Stimulated activated CD8-positive, alpha-beta memory T cell treated with anti-CD3 and anti-CD28 coated beads, Interleukin-7, amount 100 ng/mL, for 4 hours (primary cell): ENCODE measurements at places on chromosomes 7 and 10.

DNA sequence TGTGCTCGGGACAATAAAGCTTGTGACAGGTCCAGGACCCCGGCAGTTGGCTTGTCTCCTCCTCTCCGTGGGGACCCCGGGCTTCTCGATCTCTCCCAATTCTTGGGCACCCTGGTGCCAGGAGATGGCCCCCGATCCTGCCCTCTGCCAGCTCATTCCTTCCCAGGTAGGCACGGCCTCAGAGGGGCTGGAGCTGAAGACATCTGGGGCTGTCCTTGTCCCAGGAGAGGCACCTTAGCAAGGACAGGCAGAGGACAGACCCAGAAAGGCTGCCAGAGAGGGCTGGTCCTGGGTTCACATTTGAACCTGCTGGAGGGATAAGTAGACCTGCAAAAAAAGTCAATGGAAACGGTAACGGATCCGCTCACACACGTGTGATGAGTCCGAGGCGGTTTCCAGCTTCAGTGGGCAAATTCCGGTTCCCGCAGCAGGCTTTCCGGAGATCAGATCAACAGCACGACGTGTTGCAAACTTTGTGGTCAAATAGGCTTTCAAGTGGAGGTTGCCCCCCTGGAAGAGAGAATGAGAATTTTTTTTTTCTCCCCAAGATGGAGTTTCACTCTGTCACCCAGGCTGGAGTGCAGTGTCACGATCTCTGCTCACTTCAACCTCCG lies 47.7 kb upstream of the GTF2IRD1 start:
- DNase-seq: no peak

GRCh38 chr7:69622960-69623359 lies 24.7 kb downstream of the AUTS2 start:
- DNase-seq: no peak

- no peak for DNase-seq
Observed at GRCh38 chr7:16040346-16040745, 353.9 kb upstream of the MEOX2 start.

- no peak for DNase-seq
Observed at GRCh38 chr7:22250390-22250789, 106.6 kb downstream of the RAPGEF5 start.

DNA sequence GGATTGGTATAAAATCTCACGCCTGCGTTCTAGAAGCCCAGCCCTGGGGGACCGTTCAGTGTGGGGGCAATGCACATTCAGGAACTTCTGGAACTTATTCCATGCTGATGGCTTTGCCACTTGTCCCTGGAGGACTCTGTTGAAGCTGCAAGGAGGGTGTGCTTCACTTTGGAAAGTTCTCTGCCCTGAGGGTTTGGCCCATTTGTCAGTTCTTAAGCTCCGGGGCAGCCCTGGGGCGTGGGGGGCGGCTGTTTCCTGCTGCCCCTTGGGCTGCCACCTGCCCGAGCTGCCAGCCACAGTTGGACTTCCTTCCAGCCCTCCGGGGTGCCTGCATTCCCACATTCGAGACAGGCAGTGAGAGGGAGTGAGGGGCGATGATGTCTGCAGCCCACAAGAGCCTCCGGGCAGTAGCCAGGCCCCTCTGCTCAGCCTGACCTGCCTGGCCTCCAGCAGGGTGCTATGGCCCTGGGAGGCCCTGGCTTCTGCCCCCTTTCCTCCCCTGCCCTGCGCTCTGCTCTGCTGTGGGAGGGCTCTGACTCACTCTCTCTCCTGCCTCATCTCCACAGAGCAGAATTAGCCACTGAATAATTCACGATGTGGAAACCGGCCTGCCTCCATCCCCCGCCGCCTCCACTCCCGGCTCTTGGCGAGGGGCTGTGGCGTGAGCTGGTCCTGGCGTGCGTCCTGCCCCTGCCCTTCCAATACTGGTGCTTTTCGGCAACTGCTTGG lies 1.9 kb downstream of the TTYH3 start:
- no peak for DNase-seq

- DNase-seq: no peak
Observed at GRCh38 chr10:60908031-60908430, 36.0 kb downstream of the RHOBTB1 start.

DNA sequence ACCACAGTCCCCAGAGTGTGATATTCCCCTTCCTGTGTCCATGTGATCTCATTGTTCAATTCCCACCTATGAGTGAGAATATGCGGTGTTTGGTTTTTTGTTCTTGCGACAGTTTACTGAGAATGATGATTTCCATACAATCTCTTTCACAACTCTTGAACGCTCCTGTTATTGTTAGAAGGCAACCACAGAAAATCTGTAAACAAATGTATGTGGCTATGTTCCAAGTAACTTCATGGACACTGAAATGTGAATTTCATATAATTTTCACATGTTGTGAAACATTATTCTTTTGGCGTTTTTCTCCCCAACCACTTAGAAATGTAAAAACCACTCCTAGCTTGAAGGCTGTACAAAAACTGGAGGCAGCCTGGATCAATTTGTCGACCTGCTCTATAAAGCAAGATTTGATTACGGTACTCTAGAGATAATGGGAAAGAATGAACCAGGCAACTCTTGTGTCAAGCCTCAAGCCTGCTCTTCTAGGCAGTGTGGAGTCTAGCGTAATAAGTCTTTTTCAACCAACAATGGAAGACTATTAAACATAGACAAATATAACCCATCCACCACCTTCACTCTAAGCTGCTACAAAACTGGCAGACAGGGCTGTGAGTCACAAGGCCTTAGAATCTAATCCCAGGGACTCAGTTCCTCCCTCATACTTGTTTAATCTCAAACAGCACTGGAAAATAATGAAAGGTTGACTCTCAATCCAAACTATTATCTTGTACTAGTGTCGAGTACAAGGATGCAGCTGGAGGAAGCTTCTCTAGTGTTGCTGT lies 22.7 kb downstream of the ARL3 start:
- DNase-seq: no peak

GRCh38 chr7:138816650-138817049 lies 18.7 kb upstream of the ATP6V0A4 start:
- no peak for DNase-seq

DNA sequence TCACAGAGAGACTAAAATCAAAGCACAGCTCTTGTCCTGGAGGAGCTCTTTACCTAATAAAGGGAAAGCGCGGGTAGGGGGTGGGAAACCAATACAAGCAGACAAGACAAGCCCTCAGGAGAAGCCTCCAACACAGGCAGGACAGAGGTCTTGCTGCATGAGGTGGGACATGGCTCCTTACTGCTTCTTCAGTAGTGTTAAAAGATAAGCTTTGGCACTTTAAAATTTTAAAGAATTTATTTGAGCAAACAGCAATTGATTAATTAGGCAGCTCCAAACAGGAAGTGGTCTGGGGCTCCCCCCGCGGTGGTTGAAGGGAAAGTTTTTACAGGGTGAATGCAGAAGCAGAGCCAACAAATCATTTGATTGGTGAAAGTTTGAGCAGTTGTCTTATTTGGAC lies 50.3 kb upstream of the MACC1 start:
- no peak for DNase-seq

DNA sequence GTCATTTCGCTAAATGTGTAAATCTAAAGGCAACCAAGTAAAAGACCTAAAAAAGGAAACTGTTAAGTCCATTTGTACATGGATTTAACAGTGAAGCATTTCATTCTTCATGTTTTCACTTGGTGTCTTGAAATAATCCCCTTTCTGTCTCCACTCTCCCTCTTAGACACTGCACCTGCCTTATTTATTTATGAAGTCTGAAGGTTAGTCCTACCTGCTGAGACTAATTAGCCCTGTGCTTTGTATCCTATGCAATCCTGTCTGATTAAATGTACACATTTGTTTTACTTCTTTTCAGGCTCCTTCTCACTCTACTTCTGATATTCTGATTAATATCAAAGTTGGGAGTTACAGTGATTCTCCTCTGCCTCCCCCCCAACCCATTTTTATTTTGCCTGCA lies 1.9 kb upstream of the TCF7L2 start:
- DNase-seq: no peak

DNA sequence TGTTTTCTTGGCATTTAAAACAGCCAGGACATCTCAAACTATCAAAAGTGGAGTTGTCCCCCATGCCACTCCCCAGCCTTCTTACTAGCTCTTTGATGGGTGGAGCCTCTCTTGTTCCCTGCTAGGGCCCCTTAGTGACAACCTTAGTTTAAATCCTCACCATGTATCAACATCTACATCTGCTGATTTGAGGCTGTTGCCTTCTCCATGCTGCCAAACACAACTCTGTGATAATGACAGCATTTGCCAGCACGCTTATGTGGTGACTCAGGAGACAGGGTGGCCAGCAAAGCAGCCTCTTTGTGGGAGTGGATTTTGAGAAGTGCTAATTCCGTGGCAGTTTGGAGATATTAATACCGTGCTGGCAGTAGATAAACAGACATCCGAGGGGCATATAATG lies 145.4 kb downstream of the LRRC4 start:
- DNase-seq: no peak

GRCh38 chr10:21976739-21977138 lies 26.8 kb downstream of the DNAJC1 start:
- DNase-seq: no peak

- no peak for DNase-seq
Observed at GRCh38 chr10:130409331-130409730, 273.1 kb downstream of the GLRX3 start.

DNA sequence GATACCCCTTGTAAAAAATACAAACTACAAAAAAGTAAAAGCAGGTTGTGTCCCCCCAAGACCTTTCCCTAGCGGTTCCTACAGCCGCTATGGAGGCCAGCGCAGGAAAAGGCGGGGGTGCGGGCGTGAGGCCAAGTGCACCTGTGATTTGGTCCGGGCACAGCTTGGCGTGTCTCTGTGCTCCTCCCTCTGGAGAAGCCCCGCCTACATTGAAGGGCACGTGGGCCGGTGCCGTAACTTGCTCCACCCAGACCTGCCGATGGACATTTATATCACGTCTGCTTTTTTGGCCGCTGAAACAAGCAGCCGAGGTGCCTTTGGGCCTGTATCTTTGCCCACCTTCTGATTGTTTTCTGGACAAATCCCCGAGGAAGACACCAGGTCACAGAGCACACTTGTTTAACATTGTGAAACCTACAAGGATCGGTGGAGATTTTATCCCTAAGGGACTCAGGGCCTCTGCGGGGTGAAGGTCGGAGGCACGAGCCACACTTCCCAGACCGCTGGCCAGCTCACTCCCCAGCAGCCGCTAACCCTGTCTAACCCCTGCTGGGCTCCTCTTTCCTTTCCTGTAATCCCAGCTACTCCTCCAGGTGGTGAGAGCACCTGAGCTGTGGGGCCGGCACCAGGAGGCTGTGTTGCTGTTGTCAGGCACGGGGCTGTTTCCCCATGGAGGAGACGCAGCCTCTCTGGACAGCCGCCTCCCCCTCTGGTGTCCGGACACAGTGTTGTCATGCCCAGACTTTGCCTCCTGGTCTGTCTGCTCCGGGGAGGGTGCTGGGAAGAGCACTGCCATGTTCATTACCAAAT lies 18.8 kb upstream of the INPP5A start:
- DNase-seq: no peak

- DNase-seq: no peak
Observed at GRCh38 chr10:28775773-28776172, 98.5 kb downstream of the BAMBI start.

GRCh38 chr10:132391676-132392020 lies 5.4 kb upstream of the PWWP2B start:
- no peak for DNase-seq

GRCh38 chr10:64116707-64117106 lies 595.5 kb downstream of the REEP3 start:
- DNase-seq: no peak

DNA sequence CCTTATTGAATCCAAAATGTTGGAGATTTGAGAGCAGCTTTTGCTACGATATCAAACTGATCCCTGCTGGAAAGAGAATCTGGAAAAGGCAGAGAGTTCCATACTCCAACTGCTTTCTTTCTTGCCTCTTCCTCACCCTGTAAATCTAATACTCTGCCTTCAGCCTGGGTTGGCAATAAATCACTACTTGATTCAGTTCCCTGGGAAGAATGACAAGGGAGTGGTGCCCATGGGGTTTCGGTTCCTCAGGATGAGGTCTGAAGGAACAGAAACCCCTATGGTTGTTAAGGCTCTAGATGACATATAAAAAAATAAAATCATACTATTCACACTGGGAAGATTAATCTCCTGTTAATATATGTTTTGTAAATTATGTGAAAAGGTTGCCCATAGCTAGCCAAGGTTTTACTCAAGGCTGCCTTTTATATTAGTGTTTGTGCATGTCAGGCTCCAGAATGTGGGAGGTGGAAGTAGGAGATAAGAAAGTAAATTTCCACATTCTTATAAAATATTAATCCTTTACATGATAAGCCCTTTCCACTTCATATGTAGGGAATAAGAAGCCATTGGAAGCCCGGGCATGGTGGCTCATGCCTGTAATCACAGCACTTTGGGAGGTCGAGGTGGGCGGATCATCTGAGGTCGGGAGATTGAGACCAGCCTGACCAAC lies 106.2 kb upstream of the CACNA2D1 start:
- no peak for DNase-seq

- no peak for DNase-seq
Observed at GRCh38 chr10:113252650-113253618, 299.9 kb upstream of the HABP2 start.

DNA sequence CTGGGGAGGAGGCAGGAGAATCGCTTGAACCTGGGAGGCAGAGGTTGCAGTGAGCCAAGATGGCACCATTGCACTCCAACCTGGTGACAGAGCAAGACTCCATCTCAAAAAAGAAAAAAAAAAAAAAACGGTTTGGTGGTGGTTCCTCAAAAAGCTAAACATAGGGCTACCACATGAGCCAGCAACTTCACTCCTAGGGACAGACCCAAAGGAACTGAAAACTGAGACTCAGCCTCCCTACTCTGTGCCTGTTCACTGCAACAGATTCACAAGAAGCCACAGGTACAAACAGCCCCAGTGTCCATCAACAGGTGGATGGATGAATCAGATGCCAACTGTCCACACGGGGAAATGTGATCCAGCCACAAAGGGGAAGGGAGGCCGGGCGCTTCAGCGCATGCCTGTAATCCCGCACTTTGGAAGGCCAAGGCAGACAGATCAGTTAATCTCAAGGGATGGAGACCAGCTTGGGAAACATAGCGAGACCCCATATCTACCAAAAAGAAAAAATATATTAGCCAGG lies 79.1 kb upstream of the TNRC18 start:
- DNase-seq: no peak

DNA sequence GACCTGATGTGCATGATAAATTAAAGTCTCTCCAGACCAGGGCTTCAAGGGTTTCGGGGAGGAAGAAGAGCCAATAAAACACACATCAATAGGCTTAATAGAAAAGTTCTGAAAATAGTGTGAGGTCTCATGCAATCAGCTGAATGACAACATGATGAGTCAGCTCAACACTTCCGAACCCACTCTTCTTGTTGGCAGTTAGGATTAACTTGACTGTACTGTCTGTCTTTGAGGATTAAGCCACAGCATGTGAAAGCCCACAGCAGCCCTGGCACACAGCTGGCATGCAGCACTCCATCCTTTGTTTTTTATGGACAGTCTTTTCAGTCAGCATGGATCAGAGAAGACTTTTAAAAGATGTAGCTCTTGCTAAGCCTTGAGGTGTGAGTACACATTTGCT lies 526.9 kb upstream of the VSTM2A start:
- DNase-seq: no peak
